CD4-positive, alpha-beta T cell treated with Interleukin-17A for 1 hour (primary cell): ENCODE measurements at places on chromosomes 11 and 22.

DNA sequence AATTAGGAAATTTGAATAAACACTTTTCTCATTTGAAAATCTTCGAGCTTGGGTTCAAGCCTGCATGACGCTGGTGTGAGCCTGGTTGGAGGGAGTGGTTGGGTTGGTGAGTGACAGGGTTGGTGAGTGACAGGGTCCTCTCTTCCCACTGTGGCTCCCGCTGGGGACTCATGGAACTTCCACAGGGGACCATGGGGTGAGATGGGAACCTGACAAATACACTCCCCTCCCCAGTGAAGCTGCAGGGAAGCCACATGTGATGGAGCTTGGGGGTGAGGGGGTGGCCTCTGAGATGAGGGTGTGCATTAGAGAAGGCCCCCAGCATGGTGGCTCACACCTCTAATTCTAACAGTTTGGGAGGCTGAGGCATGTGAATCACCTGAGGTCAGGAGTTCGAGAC, 66.8 kb downstream of the RTL6 start:
- DNase-seq = no peak

- DNase-seq = no peak
These were observed 27.2 kb downstream of the PARVG start for GRCh38 chr22:44207981-44208317.

DNA sequence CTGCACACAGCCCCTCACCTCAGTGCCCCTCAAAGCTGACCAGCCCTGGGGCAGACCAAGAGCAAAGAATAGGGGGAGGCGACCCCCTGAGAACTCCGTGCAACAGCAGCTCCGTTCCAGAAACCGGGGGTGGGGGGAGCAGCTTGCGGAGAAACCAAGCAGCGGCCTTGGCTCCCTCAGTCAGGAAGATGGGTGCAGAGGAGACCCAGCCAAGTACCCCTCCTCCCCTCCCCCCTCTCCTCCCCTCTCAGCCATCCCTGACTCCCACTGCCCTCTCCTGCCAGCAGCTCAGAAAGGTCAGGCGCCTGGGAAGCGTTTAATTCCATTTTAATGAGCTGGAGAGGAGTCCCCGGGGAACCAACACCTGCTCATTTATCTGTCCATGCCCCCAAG, 78.9 kb downstream of the PDE2A start:
- DNase-seq = no peak

DNA sequence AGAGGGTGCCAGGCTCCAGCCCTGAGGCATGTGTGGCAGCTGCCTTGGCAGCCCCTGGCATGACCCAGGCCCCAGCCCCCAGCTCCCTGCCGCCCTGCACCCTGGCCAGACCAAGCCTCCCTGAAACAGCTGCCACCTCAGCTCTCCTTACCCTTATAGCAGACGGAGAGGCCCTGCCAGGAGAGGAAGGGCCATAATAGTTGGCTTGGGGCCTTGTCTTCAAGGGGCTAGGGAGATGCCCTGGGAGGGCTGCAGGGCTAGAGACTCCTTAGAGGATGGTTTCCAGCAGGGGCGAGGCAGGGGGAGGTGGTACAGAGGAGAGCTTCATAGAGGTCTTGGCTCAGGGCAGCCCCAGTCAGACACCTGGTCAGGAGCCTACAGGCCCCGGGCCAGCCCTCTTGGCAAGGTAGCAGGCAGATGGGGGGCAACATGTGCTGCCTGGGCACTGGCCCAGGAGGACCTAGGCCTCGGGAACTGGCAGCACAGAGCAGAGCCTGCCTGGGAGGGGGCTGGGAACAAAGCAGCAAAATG, 13.0 kb downstream of the SMTN start:
- DNase-seq = no peak

GRCh38 chr11:130400781-130401483, 27.5 kb downstream of the ADAMTS8 start:
- DNase-seq = no peak
